ENCODE measurements at places on chromosomes 4 and X. TPM values are rescaled to one million over a fixed set of nuclear protein-coding genes. Genes with fewer than 3 reads are reported as not detected.

Gene ANAPC4
- 30.2 TPM for total RNA-seq

DNA sequence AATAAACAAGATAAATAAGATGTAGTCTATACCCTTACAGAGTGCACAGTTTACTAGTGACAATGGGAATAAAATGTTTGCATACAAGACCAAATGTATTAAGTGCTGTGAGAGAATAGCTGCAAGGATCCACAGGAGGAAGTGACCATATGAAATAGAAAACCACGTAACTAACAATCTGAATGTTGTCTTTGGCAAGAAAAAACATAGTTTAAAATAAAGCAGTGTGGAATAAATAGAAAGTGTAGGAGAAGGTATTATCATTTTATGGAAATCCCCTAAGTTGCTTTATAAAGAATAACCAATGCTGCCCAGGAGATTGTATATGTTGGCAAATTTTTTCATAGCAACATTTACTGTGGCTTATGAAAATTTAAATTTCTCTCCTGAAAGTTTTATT, 116.1 kb downstream of the PCDH7 start:
- DNase-seq, result no peak

DNA sequence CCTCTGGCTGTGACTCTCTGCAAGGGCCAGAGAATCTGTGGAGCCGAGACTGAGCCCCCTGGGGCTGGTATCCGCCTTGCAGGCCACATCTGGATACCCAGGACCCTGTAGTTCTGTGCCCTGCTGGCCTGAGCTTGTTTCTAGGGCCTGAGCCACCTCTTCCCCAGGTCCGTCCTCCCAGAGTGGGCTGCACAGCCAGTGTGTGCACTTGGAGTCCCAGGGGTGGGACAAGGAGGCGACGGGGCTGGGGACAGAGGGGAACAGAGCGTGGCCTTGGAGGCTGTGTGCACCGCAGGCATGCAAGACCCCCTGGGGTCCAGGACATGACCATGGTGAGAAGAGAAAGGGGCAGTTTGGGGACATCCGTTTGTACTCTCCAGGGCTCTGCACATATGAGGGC, 105.5 kb downstream of the SORCS2 start:
- no peak for DNase-seq

Gene SPOCK3
- 1.1 TPM for total RNA-seq

Gene TXK
- 1.1 TPM for total RNA-seq

GRCh38 chrX:41250867-41251266, 83.1 kb upstream of the DDX3X start:
- DNase-seq, result no peak

- no peak for DNase-seq
These were observed 102.3 kb downstream of the F11 start for GRCh38 chr4:186368281-186368680.

DNA sequence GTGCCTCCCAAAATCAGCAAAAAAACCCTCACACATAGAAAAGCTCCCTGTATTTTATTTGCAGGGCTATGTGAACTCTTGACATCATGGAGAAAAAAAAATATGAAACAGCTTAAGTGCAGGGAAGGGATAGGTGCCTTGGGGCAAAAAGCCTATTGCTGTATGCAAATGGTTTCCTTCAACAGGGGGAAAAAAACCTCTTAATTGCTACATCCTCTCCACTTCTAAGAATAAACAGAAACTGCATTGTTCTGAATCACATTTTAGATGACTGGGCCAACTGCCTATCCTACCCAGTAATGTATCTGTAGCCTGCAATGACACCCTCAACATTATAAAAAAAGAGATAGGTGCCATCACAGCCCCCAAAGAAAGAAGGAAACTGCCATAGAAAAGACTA, 229.4 kb upstream of the GALNTL6 start:
- DNase-seq, result no peak

GRCh38 chr4:187251896-187252295, 528.2 kb upstream of the FAT1 start:
- no peak for DNase-seq

- no peak for DNase-seq
These were observed 230.1 kb upstream of the FAT1 start for GRCh38 chr4:186953599-186954260.

DNA sequence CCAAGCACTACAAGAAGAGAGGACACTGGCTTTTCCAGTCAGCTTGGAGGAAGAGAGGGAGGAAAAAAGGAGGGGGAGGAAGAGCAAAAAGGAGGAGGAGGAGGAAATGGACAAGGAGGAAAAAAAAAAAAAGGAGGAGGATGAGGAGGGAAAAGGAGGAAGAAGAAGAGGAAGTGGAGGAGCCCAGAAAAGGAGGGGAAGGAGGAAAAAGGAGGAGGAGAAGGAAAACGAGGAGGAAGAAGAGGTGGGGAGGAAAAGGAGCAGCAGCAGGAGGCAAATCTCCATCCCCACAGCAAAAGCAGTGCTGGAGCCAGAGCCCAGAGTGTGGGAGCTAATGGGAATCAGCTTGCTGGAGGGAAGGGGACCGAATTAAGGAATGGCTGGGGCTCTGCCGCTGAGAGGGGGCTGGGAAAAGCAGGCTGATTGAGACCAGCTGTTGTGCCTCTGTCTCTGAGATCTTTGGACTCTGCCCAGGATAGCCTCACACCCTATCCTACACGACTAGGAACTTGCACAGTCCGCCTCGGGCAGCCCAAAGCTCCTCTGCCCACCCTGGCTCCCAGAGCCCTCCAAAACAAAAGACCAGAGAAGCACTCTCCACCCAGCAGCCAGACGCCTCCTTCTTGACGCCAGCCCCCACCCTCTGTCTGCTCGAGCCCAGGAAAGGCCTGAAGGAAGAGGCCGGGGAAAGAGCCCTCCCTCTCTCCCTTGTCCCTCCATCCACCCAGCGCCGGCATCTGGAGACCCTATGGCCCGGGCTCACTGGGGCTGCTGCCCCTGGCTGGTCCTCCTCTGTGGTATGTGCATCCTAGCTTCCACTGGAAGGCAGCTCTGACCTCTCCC, at the start of gene XPNPEP2:
Gene XPNPEP2, plus strand, starts transcription at position 514 of the 843 bp plus-strand sequence. Its CDS starts 235 bp downstream, at position 749.
- DNase-seq, result peak; percentile 70

Gene NAP1L2
- total RNA-seq, result 1.3 TPM

DNA sequence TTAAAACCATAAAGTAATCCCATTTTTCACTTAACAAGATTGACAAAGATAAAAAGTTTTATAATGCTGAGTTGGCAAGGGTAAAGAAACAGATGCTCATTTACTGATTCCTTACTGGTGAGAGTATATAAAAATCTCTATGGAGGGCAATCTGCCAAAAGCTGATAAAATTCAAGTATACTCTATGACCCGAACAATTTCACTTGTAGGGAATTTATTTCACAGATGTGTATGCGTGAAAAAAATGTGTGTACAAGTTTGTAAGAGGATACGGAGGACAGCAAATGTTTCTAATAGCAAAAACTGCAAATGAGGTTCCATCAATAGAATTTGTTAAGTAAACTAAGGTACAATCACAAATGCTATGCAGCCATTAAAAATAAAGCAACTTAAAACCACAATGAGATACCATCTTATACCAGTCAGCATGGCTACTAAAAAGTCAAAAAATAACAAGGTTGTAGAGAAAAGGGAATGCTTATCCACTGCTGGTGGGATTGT, 23.4 kb downstream of the DHX15 start:
- DNase-seq, result peak; percentile 46

GRCh38 chrX:1491851-1492349, 39.2 kb upstream of the ASMTL start:
- DNase-seq, result no peak

DNA sequence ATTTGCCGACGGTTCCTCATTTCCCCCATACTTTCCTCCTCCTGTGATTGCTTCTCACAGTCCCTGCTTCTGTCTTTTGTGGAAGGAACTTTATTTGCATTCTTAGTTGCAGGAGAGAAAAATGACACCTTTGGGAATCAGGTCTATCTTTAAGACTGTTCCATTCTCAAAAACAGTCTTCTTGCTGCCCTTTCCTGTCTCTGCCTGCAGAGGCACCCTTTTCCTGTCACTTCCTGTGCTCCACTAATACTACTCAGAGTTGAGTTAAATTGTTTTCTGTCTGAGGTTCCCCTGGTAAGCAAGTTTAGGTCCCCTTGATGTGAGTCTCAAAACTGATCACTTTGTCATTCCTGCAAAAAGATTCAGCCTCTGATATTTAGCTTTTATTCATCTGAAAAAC, 208.8 kb upstream of the CLNK start:
- no peak for DNase-seq

- no peak for DNase-seq
These were observed 700.5 kb upstream of the AGA start for GRCh38 chr4:178142724-178143123.

GRCh38 chr4:8502836-8503585, 62.4 kb downstream of the TRMT44 start:
- no peak for DNase-seq

DNA sequence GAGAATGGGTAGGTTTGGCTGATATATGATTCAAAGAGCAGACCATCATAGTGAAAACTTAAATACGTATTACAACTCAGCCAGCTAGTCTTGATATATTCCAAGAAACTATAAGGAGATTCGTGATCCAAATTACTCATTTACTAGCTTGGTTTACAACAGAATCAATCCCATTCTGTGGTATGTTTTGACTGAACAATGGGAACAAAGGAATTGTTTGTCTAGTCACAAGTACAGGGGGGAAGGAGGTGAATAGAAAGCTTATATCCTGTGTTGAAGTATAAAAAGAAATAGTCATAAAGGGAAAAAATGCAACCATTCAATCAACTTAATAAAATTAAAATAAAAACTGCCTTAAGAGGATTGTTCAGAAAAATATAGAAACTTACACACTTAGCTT, 17.0 kb downstream of the C4orf54 start:
- DNase-seq, result no peak

DNA sequence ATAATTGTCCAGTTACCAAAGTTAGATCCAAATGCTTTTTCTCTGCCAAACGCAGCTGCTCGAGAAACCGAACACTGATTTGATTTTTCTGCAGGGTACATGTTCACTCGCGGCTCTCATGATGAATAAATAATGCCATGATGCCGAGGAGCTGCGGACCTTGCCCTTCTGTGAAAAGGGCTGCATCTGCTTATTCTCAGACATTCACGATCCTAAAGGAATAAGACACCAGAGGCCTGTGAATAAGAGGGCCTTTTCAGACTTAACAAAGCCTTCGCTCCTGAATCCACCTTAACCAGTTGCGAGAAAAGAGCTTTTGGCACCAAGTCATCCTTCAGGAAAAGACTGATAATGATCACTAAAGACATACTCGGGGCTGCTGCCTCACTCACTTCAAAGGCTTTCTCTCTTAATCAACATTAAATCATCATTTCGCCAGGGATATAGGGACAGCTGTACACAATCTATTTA, 147.5 kb downstream of the FBXO8 start:
- DNase-seq, result no peak

DNA sequence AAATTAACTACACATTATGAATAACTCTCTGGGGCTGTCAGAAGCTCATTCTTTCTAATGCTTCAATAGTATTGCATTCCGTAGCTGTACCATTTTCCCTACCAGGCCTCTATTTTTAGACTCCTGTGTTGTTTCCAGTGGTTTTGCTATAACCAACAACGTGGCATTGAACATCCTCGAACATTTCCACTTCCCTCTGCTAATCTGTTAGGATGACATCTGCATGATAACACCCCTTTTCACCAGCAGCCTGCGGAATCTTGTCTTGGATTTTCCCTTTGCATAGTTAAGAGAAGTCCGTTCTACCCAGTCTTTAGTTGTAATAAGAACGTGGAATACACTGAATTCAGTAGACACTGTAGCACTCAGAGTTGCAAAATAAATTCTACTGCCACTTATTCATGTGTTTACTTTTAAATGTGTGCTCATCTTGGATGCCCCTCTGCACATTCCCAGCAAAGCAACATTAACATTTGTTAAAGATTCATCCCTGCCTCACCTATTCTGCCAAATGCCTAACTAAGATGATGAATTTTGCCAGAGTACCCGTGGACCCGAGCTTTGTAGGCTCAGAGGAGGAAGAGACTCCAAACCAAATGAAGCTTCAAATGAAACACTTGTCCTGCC, 55.6 kb downstream of the SEL1L3 start:
- no peak for DNase-seq

- no peak for DNase-seq
These were observed 16.3 kb downstream of the NAT8L start for GRCh38 chr4:2075171-2075986.

- no peak for DNase-seq
These were observed 61.0 kb downstream of the CHST7 start for GRCh38 chrX:46634577-46634976.

GRCh38 chr4:139242511-139243051, 37.4 kb downstream of the MGARP start:
- no peak for DNase-seq

Gene OPRPN
- not detected for total RNA-seq

DNA sequence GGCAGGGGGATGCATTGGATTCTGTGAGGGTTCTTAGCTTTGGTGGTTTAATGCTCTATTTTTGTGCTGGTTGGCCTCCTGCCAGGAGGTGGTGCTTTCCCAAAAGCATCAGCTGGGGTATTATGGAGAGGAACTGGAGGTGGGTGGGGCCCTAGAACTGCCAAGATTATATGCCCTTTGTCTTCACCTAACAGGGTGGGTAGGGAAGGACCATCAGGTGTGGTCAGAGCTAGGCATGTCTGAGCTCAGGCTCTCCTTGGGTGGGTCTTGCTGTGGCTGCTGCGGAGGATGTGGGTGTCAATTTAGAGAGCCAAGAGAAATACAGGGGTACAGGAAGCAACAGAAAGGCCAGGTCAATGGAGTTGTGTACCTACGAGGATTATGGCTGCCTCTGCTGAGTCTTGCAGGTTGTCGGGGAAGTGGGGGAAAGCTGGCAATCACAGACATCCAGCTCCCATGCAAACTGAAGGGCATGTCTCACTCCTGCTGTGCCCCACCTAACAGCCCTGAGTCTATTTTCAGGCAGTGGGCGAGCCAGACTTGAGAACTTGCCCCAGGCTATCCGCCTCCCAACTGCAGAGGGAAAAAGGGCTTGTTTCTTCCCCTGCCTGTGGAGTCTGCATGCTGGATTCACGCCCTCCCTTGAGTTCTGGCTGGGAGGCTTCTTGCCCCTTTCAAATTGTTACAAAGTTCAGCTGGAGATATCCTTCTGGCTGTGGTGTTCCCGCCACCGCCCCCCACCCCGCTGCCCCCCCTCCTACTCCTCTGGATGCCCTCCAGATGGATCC, 212.0 kb downstream of the COMMD8 start:
- DNase-seq, result no peak

- no peak for DNase-seq
These were observed 20.3 kb upstream of the DHX15 start for GRCh38 chr4:24604558-24605214.

DNA sequence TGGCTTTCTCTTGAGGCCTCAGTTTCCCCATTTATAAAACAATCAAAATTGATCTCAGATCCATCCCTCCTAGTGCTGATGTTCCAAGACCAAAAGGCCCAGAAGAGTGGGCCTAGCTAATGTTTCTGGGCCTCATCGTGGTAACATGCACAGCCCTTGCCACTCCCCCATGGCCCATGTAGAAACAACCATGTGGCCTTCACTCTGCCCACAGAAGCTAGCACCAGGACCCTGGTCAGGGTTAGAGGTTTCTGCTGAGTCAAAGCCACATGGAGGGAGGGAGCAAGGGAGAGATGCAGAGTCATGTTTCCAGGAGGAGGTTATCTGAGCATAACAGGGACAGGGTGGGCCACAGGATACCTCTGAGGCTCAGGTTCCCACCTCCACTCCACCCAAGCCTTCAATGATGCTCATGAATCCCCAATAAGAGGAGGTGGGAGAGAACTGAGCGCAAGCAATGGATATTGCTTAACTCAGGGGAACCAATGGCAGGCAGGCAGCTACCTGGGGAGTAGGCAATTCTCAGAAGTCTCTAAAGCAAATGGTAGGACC, 16.9 kb downstream of the OTUD5 start:
- DNase-seq, result no peak

Gene KIF4A
- total RNA-seq, result 5.8 TPM
